ENCODE measurements at places on chromosomes 7 and 10.

- no peak for DNase-seq
Measured at GRCh38 chr7:137298464-137298794, 45.1 kb downstream of the PTN start.

DNA sequence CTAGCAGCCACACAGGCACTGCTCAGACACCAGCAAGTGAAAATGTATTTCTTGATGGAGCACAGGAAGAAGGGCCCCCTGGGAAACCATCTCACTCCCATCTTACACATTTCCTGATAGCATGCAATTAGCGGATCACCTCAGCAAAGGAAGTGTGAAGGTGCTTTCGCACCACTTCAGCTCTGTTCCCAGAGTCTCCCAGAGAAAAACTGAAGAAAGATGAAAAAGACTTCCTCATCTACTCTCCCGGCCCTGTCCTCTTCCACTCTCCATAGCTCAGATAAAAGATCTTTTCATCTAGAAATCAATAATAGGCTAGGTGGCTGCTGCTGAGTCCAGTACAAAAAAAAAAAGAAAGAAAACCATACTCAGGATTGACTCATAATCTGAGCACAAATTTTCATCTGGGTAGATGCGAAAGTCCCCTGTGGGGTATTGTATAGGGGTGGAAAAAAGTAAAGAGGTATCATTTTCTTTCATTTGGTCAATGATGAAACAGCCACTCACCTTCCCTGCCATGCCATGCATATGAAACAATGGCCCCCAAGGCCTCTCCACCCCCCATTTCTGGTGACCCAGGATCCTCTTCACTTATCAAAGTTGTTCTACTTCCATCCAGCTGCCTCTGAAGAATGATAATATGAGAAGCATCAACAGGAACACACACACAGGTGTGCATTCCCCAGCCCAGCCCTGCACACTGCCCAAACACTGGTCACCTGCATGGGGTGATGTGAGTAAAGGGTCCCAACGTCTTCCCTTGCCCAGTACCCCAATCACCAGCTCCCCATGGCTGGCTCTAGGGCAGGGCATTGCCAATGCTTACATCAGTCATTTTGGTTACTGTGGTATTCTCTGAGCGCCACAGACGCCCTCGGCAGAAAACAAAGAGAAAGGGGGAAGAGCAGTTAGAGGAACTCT is 48.8 kb upstream of the DGKI start:
- no peak for DNase-seq

GRCh38 chr10:73263693-73264347 is 11.4 kb upstream of the MRPS16 start:
- DNase-seq = no peak

- DNase-seq = no peak
Measured at GRCh38 chr7:74173074-74173473, 1.1 kb upstream of the EIF4H start.

DNA sequence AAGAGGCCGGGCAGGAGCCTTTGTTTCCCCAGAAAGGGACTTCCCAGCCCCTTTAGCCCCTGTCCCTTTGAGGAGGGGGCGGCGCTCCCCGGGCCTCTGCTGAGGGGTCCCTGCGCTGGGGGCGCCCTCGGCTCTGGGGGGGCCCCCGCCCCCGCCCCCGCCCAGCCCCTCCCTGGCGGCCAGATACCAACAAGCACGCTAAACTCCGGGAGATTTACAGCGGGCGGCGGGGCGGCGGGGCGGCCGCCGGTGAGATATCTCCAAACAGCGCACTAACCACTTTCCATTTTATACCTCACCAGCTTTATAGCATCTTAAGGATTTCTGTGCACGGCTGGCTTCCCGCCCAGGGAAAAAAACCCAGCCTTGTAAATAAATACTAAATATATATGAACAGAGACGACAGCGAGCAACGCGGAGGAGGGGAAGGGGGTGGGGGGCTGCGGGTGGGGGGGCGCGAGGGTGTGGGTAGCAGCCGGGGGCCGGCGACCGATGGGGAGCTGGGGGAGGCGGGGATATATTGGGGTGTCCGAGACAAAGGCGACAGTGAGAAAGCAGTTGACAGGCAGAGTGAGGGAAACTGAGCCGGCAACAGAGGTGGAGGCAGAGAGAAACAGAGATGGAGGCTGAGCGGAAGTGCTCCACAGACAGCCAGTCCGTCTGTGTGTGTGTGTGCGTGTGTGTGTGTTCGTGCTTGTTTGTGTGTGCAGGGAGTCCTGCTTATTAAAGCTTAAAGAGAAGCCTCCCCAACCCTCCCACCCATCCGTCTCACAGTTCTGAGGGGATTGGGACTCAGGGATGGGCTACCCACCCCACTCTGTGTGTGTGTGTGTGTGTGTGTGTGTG is 85.8 kb downstream of the HIF1AN start:
- DNase-seq = no peak

- no peak for DNase-seq
Measured at GRCh38 chr10:76255241-76255640, 823.8 kb downstream of the LRMDA start.

DNA sequence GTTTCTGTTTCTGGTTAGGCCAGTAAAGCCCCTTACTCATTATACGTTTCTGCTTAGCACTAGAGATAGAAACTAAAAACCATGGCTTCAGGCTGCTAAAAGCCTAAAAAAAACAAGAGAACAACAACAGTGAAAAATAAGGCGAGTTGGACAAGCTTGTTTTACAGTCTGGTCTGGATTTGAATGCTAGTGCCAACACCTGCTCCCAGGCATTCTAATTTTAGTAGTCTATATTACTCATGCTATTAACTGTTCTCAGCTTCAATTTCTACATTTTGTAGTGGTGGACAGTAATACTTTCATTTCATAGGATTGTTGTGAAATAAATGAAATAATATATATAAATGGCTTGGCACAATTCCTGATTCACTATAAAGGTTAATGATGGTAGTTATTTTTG is 108.5 kb downstream of the HBP1 start:
- DNase-seq = no peak

GRCh38 chr10:35091994-35092790 is 2.1 kb upstream of the CUL2 start:
- DNase-seq = no peak

DNA sequence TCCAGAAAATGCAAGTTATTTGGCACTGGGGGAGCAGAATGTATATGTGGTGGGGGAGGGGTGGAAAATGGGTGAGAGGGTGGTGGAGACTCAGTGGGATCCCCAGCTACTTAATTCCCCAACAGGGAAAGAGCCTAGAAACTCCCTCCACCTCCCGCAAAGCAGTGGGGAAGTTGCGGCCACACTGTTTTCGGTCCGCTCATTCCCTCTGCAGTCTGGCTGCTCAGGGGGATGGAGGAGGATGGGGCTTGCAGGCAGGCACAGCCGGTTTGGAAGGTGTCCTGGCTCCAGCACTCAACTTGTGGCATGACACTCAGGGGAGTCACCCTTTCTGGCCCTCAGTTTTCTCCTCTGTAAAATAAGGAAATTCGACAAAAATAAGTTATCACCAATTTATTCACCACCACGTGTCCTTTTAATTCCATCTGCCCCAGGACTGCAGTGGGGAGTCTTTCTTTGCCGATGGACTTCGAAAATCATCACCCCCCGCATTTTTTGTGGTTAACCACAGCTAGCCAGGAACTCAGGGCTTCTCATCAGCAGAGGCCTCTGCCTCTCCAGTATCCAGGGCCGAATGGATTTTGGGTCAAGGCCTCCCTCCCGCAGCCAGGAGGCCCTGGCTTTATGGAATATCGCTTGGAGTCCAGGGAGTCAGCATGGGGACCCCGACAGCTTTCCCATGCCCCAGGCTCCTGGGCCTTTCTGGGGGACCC is 1.6 kb upstream of the HTRA1 start:
- no peak for DNase-seq

GRCh38 chr10:20990604-20991003 is 93.5 kb upstream of the NEBL start:
- DNase-seq = no peak
